Kidney (tissue), 22 donors: ENCODE measurements at places on chromosomes 4 and X. TPM values are rescaled to one million over a fixed set of nuclear protein-coding genes. Genes with fewer than 3 reads are reported as not detected.
A peak's percentile ranks its signal among the peaks of the same experiment; 100 is the strongest.

DNA sequence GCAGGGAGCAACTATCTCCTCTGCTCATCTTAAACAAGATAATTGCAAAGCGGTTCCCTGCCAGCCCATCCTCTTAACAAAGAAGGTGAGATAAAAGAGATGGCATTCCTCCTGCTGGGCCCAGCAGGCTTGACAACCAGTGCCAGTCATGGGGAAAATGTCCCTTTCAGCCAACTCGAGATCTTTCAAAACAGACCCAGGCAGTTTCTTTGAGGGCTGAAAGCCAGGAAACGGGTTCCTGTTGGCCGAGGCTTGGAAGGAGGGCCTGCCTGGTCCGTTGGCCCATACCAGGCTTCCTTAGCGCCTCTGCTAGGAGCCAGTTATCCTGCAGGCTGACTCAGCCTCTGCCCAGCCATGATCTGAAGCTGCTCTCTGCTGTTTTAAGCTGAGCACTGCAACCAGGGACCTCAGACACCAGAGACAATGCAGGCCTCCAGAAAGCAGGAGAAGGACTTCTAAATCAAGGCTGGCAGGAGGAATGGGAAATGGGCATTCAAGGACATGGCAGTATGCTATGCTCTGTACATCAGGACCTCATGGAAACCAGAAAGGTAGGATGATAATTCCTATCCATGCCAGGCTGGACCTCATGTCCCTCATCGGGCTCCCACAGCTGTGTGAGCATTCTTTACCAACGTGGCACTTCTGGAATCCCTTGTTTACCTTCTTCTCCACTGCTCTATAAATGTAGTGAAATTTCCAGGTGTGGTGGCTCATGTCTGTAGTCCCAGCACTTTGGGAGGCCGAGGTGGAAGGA is 42.4 kb upstream of the SLC2A9 start:
- peak; percentile 62 for DNase-seq

GRCh38 chr4:186627226-186627865 is 72.0 kb upstream of the MTNR1A start:
- no peak for DNase-seq

Gene NKRF
- 9.0 TPM for total RNA-seq

Gene USP51
- 4.6 TPM for total RNA-seq

Gene CXCR3
- 1.7 TPM for total RNA-seq

Gene MEPE
- not detected for total RNA-seq

DNA sequence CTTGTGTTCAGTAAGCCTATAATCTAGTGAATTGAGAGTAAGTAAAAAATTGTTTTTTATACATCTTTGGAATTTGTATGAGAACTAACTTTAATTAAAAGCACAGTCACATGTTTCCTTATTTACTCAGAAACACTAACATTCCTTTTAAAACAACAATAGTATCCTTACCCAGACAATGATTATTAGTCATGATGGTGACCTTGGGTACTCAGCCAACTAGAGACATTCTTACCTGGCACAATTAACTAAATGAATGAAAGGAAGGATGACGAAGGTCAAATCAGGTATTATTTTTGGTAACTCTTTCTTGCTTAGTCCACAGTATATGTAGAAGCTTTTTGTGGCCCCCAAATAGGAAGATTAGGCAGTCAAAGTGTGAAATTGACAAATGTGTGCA is 901.0 kb downstream of the FAT4 start:
- no peak for DNase-seq
